ENCODE measurements at places on chromosomes 1 and 21.
A peak's percentile ranks its signal among the peaks of the same experiment; 100 is the strongest.

DNA sequence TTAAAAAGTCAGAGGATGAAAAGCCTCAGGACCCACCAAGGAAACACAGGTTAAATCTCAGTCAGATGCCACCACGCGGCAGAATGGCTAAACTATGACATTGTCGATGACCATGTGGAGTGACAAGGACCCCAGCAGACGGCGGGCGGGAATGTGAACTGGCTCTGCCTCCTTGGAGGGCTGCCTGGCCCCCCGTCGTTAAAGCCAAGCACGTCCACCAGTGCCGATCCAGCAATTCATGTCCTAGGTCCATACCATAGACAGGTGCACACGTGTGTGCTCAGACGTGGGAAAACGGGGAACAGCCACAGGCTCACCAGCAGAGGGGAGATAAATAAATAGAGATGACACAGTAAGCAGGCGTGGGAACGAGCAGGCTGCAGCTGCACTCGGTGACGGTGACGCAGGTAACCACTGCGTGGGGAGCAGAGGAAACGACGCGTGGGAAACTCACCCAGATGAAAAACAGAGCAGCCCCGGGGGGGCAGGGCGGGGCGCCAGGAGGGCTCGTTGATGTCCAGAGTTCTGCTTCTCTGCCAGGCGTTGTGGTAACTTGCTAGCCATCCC, 28.3 kb upstream of the PCBP3 start:
- peak; percentile 57 for DNase-seq

- DNase-seq, result no peak
Measured at GRCh38 chr21:42613756-42614155, 39.7 kb upstream of the PDE9A start.

GRCh38 chr1:39659110-39659509, 12.8 kb downstream of the NT5C1A start:
- no peak for DNase-seq

GRCh38 chr1:162158624-162159271, 89.3 kb downstream of the NOS1AP start:
- DNase-seq, result no peak

DNA sequence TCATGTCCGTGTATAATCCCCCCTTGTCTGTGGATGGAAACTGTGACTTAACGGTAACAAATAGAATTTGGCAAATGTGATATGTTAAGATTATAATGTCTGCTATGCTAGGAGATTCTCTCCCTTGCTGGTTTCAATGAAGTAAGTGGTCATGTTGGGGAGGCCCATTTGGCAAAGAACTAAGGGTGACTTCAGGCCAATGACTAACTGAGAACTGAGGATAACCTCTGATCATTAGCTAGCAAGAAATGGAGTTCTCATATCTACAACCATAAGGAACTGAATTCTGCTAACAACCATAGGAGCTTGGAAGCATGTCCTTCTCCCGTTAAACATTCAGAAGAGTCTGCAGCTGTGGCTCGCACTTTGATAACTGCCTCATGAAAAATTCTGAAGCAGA, 2.3 kb downstream of the IFI44L start:
- no peak for DNase-seq

DNA sequence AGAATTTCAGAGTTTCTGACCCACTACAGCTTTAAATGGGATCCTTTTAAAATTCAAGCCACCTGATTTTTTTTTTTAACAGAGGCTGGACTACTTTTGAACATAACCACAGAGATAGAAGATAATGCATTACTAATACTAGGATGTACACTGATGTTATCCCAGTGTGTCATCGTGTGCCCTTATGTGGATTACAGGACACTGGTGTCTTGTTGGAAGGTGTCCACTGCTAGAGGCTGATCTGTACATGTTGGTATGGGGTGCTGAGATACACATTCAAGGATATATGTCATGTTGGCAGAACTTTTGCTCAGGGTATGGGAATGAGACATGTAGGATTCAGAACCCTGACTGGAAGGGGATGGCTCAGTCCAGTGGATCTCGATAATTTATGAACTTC, 56.3 kb downstream of the INAVA start:
- no peak for DNase-seq

DNA sequence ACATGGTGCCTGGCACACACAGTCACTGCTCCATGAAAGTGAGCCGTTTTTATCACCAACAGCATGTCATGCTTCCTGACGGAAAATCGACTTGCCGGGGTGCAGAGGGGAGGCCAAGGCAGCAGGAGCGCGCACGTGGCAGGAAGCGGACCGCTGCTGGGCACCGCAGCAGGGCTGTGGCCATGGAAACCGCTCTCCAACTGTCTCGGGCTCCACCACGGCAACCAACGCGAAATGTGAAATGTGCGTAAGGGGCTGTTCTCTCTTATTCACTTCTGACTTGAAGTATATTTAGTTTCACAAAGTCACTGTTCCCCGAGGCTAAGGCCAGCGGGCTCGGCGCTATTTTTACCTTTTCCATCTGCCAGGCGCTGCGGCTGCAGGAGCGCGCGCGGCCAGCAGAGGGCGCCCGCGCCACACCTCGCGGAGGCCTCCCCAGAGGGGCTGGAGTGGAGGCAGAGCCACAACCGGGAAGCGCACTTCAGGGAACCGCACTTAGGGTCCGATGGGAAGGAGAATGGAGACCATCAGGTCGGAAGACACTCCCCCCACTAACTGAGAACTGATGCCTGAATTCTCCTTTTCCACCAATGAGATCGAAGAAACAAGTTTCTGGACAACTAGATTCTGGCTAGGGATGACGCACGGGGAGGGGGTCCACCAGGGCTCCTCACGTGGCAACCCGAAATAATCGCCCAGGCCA, 19.7 kb downstream of the RCC2 start:
- peak; percentile 49 for DNase-seq

DNA sequence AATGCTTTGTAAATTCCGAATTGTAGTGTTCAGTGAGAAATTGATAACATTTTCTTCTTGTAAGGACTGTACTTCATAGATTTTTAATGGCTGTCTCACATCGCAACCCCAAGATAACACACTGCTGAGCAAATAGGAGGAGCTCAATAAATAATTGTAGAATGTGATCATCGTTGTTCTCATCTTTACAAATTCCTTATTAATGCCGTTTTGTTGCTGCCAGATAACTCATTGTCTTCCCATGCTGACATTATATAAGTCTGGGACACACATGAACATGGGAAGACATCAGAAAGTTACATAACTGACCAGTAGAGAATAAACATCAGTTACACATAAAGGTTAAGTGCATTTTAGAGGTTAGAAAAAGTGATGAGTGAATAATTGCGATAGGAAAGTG, 46.4 kb upstream of the TSPAN2 start:
- DNase-seq, result peak; percentile 18

DNA sequence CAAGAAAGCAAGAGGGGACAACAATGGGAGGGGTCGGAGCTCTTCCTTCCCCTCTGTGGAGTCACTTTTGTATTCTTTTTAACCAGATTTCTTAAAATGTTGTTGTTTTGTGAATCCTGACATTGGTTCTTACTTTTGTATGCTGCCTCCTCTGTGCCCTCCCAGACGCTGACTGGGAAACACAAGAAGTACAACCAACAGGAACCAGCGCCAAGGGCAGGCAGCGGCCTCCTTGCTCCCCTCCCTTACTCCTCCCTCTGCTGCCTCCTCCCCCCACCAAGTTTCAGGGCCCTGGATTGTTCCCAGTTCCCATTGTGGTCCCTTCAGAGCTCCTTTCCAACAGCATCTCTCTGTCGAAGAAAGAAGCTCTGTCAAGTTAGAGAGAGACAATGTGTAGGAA, 111.1 kb downstream of the BRINP2 start:
- no peak for DNase-seq

DNA sequence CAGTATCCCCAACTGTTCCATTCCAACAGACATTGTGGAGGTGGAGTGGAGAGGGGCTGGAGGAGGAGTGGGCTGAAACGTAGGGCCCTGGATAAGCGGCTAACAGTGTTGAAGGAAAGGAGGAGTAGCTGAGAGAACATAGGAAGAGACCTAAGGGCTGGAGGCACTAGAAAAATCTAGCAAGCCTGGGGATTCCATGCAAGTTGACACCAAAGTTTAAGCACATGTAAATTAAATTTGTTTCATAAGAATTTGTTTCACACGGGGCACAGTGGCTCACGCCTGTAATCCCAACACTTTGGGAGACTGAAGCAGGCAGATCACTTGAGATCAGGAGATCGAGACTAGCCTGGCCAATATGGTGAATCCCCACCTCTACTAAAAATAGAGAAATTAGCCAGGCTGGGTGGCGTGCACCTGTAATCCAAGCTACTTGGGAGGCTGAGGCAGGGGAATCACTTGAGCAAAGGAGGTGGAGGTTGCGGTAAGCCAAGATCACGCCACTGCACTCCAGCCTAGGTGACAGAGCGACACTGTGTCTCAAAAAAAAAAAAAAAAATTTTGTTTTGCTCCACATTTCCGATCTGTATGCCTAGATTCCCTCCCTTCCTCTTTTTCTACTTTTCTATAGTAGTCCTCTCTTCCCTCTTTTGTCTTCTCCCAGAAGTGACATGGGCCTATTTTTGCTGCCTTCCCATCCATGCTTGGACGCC, 530 bp upstream of the CD244 start:
- DNase-seq, result no peak

GRCh38 chr1:184145083-184145482, 93.6 kb downstream of the TSEN15 start:
- no peak for DNase-seq

DNA sequence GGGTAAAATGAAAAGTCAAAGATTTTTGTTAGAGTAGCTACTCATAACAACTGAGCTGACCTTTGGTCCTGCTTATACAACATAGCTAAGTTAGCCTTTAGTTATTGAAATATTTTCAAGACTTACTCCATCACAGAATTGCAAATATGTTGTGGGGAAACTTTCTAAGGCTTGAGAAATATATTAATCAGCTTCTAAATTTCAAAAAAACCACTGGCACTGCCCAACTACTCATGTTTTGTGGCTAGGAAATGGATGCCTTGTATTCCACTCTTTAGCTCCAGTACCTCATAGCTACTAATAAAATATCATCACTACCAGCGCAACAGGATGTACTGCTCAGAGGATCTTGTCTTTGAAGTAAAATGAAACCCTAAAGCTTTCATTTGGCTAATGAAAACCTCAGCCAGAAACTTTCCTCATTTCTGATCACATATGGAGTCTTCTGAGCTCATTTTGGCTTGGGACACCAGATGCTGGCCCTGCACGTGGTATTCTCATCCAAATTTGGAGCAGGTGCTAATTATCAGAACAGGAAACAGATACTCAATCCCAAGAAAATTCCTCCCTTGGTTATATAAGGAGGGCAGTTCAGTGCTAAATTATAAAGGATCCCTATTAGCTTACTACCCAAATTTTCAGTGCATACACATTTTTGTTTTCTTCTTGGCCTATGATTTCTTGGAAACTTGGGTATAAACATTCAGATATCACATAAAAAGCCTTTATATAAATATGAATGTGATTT, 690.7 kb downstream of the ADGRL2 start:
- DNase-seq, result no peak

- DNase-seq, result no peak
Measured at GRCh38 chr1:41838266-41838665, 80.5 kb downstream of the HIVEP3 start.

- DNase-seq, result no peak
Measured at GRCh38 chr1:203835476-203835875, 25.9 kb upstream of the SNRPE start.

- DNase-seq, result no peak
Measured at GRCh38 chr21:45749974-45750373, 106.4 kb downstream of the PCBP3 start.

DNA sequence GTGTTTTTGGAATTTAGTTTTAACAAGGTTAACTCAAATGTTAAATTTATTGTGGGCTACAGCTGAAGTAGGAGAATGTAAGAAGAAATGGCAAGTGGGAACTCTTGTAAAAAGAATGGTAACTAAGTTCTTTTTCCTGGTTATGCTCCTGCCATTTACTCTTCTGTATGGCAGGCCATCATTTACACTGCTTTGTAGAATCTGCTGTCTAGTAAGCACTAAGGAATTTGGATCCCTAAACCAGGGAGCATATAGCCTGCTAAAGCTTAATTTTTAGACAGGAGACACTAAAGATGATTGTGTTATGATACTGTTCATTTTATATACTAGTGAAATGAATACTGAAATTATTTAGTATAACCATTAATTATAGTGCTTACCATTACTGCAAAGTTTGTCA, 85.3 kb downstream of the CAMTA1 start:
- DNase-seq, result peak; percentile 40
